Muscle of back (tissue), 13 donors: ENCODE measurements at places on chromosomes 2 and 18.
A peak's percentile ranks its signal among the peaks of the same experiment; 100 is the strongest.

GRCh38 chr2:142462306-142462705 is 331.5 kb upstream of the LRP1B start:
- no peak for DNase-seq

DNA sequence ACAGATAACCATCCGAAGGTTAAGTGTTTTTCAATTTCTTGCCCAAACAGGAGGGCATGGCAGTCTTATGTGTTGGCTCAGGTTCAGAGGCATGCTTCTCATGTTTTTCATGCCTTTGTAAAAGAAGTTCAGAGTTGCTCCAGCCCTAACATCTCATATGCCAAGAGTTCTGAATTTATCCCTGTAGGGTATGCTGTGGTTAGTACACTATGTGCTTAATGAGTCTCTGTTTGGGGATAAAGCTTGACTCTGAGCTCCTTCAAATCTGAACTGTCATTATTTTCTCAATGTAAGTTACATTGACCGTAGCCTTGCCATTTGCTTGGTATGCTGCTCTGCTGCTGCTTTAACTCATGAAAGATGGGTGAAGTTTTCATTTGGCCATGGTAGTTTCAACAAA is 67.9 kb upstream of the PNPT1 start:
- DNase-seq, result no peak

GRCh38 chr2:230010501-230010900 is 58.2 kb downstream of the SLC16A14 start:
- no peak for DNase-seq

DNA sequence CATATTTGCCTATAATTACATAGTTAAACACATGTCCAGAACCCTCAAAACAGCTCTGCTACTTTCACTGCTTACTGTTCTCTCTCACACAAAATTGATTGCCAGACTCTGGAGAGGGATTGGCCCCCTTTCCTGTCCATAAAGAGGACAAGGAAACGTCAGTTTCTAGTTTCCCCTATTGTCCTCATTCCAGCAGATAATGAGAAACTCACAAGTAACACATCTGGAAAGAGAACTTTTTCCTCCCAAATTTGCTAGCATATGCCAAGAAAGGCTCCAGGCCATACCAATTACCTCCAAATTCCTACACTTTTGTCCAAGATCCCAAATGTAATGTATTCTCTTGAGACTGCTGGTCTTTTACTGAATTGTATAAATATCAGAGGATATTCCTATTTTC is 200.5 kb downstream of the EXOC6B start:
- peak; percentile 11 for DNase-seq
